ENCODE measurements at places on chromosomes 5 and 9.
A peak's percentile ranks its signal among the peaks of the same experiment; 100 is the strongest.

DNA sequence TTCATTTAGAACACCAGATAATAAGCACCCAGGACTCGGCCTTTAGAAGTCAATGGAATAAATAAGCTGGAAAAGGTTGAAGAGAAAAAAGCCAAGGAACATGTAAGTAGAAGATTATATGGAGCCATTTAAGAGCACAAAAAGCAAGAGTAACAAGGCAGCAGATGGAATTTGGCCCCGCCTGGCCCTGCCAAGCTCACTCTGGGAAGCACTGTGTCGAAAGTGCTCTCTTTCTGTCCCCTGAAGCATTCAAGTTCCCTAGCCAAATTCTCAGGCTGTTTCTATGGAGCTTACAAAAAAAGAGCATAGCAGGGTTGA is 73.0 kb upstream of the GPR151 start:
- DNase-seq, result no peak

DNA sequence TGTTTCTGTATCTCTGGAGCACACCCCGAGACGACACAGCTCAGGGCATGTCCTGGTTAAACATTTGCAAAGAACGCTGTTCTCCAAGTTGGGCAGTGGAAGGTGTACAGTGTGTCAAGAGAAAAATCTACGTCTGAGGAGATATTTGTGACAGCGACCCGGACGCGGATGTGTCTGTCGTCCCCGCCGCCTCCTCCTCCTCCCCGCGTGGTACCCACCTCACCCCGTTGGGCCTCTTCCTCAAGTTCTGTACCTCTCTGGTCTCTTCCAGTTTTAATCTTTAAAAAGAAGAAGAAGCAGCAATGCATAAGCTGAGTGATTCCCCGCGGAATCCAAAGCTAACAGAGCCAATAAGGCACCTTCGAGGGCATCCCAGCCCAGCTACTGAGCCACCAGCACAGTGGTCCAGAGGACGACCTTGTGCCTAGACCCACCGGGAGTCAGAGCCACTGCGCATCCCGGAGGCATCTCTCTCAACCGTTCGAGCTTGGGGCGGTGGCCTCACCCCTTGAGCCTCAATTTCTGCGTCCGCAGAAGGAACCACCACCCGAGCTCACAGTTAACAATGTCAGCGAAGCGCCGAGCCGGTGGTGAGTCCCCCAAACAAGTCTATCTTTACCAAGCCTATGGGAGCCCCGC is 467 bp downstream of the C9orf78 start:
- DNase-seq, result peak; percentile 55

DNA sequence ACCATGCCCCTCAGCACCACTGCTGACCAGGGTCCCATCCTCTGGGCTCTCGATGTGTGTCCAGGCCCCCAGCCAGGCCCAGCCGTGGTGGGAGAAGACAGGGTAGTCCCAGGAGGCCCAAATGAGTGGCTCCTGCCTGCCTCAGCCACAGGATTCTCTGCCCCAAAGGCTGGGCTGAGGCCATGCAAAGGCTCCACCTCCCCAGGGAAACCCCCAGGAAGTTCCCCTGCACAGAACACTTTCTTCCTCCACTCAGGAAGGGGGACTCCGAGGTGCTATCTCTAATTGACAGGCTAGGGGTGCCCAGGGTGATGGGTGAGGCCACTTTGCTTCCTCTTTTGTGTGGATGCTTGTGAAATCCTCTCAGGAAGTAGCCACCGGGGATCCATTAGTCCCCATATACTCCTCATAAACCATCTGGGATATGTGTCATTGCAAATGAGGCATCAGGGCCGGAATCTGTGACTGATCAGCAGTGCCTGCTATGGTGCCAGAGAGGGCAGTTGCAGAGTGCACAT is 23.1 kb upstream of the TDRD7 start:
- peak; percentile 46 for DNase-seq

DNA sequence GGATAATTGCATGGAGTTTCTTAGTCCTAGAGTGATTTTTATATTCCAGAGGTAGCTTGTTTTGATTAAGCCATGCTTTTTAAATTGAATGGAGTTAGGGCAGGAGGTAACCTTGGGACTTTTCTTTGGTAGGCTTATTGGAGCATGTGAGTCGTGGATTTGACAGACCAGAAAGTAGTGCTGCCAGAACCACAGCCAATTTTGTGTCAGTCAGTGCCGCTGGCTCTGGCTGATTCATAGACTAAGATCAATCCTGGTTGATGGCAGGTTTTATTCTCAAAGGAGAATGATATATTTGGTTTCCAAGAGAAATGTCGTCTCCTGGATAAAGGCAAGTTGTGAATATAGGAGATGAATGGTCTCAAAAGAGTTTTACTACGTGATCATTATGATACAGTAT is 20.3 kb downstream of the RAI14 start:
- DNase-seq, result no peak

- DNase-seq, result no peak
These were observed 226.9 kb downstream of the MAN2A1 start for GRCh38 chr5:109916481-109917153.

DNA sequence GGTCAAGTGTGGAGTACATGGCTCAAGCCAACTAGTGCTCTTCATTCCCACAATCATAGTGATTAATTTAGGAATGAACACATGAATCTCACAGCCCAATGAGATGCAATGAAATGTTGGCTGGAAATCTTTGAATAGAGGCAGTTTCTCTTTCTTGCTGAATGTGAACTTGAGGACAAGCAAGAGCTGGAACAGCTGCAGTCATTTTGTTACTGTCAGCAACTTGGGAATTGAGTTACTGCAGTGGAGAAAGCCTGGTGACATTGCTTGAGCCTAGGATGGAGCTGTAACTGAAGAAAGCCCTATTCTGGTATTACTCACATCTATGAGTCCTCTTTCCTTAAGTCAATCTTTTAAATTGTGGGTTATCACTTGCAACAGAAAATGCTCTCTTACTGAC is 62.3 kb downstream of the YIPF5 start:
- DNase-seq, result no peak

- DNase-seq, result no peak
These were observed 1922.1 kb upstream of the WWC1 start for GRCh38 chr5:166369346-166369745.
